ENCODE measurements at places on chromosomes 3 and 15.
A peak's percentile ranks its signal among the peaks of the same experiment; 100 is the strongest.

DNA sequence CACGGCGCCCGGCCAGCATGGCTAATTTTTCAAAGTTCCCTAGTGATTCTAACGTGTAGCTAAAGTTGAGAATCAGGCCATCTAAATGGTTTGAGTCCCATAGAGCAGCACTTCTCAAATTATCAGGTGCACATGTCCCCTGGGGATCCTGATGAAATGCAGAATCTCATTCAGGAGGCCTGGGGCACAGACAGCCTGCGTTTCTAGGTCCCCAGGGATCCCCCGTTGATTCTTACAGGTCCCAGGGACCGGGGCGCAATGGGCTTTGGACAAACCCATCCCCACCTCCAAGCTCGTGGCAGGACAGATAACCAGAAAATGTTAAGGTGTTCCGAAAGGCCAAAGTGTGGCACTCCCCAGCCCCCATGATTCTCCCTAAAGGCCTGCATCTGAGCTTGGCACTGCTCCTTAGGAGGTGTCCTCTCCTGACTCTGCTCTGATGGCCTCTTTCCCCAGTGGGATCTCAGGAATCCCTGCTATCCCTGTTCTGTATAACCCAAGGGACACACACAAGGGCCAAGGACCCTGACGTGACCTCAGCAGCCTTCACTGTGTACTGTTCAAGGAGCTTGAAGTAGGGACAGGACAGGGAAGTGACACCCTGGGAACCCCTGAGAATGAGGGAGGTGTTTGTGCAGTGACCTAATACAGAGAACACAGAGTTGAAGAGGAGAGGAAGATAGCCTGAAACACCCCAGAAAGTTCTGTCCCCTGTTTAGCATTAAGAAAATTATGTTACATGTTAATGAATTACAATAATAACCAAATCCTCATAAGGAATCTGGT lies 8.0 kb downstream of the LRRK1 start:
- DNase-seq, result no peak

GRCh38 chr15:63985221-63986184 lies 60.8 kb downstream of the DAPK2 start:
- DNase-seq, result peak; percentile 28

DNA sequence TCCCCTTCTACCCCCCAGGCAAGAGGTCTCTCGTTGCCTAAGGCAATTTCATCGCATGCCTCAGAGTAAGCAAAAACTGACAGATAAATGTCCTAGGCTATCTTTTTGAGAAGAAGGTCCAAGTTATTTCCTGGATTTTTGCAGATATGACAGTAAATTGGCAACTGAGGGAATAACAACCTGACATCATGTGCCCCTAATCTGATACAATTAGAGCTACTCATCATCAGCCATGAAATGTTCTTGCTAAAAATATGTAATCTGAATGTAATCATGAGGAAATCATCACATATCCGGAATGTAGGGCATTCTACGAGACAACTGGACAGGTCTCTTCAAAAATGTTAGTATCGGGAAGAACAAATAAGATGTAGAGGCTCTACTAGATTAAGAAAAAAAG lies 44.1 kb downstream of the TNIK start:
- no peak for DNase-seq

GRCh38 chr15:40856746-40857145 lies 12.9 kb downstream of the SPINT1 start:
- DNase-seq, result no peak

DNA sequence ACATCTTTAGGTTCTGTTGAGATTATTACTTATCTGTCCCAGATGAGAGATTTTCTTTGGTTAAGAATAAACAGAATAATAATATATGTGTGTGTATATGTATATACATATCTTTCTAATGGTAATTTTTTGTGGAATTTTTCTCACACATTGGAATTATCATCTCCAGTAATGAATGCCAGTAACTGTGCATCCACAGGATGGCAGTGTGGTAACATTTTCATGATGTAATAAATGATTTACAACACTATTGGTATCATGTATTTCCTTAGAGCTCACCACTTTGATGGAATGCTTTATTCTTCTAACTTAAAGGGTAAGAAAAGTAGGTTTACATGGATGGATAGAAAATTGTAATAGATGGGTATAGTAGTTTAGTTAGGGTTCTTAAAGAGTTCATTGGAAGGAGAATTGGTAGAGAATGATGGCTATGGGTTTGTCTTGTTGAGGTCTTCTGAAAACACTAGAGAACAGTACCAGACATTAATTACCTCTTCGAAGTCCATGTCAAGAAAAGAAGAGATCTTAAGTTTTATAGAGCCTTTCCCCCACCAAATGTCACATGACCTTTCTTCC lies 78.1 kb downstream of the STT3B start:
- DNase-seq, result no peak

DNA sequence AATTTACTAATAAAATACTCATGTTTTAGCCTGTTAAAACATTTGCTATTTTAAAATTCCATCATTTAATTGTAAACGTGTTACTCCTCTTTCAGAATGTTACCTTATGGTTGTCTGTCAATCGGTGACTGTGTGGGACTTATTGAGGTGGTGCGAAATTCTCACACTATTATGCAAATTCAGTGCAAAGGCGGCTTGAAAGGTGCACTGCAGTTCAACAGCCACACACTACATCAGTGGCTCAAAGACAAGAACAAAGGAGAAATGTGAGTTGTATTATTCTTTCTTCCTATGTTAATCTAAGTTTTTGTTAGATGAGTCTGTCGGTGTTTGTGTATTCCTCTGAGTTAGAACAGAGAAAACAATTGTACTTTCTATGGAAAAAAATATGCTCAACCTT lies 21.7 kb downstream of the KCNMB3 start:
- no peak for DNase-seq

GRCh38 chr15:43225201-43225949 lies 4.6 kb upstream of the EPB42 start:
- peak; percentile 42 for DNase-seq

- DNase-seq, result no peak
Measured at GRCh38 chr15:47041301-47041700, 676.0 kb upstream of the SEMA6D start.

DNA sequence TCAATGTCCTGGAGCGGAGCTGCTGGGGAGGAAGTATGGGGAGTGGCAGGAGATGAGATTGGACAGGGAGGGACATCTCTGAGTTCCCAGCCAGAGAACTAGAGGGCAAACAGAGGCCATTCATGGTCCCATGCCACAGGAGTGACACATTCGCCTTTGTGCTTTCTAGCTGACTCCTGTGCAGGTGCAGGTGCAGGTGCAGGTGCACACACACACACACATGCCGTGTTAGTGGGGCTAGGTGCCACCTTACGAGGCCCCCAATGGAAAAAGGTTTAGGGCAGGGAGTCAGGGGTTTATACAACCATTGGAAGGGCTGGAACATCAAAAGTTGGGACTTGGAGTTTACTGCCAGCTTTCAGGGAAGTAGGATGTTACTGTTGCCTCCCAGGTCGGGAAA lies 52.0 kb downstream of the TPRA1 start:
- no peak for DNase-seq

DNA sequence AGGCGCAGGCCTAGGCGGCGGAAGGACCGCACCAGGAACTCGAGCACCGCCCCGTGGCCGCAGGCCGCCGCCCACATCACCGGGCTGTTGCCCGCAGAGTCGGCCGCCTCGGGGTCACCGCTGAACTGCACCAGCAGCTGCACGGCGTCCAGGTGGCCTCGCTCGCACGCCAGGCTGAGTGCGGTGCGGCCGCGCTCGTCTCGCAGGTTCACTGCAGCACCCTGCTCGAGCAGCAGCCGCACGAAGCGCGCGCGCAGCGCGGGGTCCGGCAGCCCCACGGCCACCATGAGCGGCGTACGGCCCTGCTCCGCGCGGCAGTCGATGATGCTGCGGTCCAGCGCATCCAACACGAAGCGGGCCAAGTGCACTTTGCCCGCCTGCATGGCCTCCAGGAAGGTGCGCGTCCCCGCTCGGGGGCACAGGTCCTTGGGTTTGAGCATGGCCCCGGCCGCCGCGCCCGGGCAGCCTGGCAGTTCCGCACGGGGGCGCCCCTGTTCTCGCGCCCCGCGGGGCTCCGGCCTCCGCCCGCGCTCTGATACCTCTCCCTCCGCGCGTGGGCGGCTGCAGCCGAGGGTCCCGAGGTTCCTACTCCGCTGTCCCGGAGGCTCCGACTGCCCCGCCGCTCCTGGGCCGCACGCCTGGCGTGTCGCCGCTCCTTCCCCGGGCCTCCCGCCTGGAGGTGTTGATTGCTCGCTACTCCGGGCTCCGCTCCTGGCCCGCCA lies 556 bp downstream of the ANKRD63 start:
- DNase-seq, result no peak

Data from right hindlimb (tissue), 1 donor.